ENCODE measurements at places on chromosomes 12 and 14. TPM values are rescaled to one million over a fixed set of nuclear protein-coding genes. Genes with fewer than 3 reads are reported as not detected.

ARG2 gene
- total RNA-seq = 16.0 TPM

M6PR gene
- total RNA-seq = 189 TPM

GYS2 gene
- total RNA-seq = not detected

CNTN1 gene
- total RNA-seq = not detected

Measured in RPMI7951 (cell line).